GM04503 (cell line): ENCODE measurements at places on chromosomes 4 and X.

GRCh38 chrX:133454491-133454914 lies 39.2 kb upstream of the GPC4 start:
- no peak for DNase-seq

DNA sequence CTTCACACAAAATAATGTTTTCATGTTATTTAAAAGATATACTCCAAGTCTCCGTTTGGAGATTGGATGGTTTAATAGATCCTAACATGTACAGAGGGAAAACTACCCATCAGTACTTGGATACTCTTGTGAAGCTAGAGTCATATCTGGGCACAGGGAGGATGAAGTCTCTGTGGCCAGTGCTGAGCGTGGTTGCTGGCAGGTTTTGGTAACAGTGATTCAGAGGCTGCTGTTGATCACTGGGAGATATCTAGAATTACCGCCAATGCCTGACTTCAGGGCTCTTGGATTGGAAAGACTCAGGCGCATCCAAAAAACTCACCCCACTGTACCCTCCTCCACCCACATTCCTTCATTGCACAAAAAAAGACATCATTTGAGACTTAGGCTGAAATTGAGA lies 107.2 kb upstream of the PGRMC2 start:
- no peak for DNase-seq

DNA sequence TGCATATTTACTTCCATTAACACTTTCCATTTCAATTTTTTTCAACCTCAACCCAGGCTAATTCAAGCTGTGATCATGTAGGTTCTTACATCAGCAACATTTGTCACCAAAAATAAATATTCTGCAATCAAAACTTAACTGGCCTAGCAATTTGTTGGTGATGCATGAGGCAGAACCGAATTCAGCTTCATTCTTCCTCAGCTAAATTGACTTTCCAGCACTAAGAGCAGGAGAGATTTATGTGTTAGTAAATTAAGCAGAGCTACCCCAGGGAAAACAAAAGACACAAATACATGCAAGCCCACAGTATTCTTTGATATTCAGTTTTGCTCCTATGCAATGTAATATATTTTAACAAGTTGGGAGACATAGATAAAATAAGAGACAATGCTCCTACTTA lies 208.7 kb upstream of the NDST3 start:
- no peak for DNase-seq

GRCh38 chrX:8939322-8939721 lies 94.6 kb downstream of the FAM9B start:
- no peak for DNase-seq

DNA sequence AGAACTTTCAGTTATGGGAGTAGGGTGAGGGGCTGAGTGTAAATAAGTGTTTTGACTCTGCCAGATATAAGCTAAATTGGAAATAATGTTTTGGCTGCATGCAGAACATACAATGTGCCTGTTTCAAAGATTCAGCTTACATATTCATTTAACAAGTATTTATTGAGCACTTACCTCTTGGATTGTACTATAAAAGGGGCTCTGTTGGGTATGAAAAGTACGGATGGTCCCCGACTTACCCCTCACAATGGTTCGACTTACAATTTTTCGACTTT lies 799 bp upstream of the AIFM1 start:
- DNase-seq = no peak

DNA sequence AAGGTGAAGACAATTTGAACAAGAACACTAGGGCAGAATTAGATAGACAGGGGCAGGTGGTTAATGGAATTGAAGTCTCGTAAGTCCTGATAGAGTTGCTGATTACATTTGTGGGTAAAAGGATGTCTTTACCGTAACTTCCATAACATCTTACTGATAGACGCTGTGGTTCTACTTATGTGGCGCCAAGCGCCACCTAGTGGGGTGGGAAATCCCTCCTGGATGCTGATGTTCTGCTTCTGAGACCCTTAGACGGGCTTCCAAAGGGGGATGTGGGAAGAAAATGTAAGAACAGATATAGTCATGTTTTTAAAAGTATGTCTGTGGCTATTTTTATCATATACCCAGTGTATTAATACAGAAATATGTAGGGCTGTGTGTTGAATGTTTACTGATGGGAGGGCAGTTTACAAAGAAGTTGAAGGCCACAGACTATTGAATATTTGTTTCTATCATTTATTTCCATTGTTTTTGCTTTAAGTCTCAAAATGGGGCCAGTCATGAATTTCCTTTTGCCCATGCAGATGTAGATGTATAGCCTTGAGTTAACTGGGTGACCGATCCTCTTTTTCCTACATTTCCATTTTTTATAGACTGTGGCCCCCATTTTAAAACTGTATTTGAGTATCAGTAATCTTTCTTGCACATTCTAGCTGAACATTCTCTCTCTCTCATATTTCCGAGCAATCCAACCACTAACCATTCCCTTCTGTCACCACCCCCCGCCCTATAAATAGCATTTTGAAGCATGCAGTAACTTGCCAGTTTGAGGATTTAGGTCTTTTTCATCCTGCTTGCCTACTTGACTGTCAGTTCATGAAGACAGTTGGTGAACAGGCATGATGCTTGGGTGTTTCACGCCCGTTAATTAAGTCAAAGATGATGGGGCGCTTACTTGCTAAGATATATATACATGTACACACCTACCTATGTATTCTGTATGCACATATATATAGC lies 12.1 kb upstream of the TLR8 start:
- DNase-seq = no peak

DNA sequence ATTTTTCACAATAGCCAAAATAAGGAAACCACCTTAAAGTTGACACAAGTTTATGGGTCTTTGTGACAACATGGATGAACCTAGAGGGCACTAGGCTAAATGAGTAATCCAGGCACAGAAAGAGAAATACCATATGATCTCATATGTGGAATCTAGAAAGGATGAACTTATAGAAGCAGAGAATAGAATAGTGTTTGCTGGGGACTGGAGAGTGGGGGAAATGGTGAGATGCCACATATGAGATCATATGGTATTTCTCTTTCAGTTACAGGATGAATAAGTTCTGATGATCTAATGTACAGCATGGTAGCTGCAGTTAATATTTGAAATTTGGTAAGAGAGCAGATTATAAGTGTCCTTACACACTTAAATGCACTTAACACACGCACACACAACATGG lies 35.9 kb downstream of the F8A2 start:
- DNase-seq = no peak

- no peak for DNase-seq
These were observed 76.6 kb downstream of the FBXW7 start for GRCh38 chr4:152459326-152459725.

- no peak for DNase-seq
These were observed 46.4 kb downstream of the ASMT start for GRCh38 chrX:1661048-1661921.

DNA sequence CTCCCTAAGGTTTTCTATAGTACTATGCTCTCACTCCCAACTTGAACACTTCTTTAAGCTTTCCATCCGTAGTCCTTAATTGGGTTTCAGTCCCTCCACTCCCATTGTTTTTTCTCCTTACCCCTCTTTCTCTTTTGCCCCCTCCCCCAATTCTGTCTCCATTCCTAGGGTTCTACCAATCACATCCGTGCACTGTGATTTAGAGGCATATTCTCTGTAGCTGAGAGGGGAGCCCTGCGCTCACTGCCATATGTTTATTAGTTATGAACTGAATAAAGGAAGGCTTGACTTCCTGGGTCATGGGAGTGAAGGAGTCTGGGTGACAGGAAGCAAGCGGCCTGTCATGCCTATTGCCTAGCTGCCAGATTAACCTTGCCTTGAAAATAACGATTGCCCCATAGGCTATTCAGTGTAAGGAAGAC lies 471 bp downstream of the MCTS1 start:
- no peak for DNase-seq
